D721Med (cell line): ENCODE measurements at places on chromosomes 16 and 17.

GRCh38 chr16:53611179-53611696, 92.4 kb downstream of the RPGRIP1L start:
- no peak for DNase-seq

GRCh38 chr17:79169366-79169765, 94.7 kb downstream of the ENGASE start:
- no peak for DNase-seq

DNA sequence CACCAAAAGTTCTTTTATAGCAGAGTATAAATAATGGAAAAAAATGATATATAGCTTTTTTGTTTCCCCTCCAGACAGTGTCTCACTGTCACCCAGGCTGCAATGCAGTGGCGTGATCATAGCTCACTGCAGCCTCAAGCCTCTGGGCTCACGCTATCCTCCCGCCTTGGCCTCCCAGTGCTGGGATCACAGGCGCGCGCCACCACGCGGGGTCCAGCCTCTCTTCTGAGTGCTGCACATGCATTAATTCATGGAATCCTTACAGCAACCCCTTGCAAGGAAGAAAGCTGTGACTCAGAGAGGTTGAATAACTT, 18.0 kb upstream of the ZNF629 start:
- DNase-seq = no peak

DNA sequence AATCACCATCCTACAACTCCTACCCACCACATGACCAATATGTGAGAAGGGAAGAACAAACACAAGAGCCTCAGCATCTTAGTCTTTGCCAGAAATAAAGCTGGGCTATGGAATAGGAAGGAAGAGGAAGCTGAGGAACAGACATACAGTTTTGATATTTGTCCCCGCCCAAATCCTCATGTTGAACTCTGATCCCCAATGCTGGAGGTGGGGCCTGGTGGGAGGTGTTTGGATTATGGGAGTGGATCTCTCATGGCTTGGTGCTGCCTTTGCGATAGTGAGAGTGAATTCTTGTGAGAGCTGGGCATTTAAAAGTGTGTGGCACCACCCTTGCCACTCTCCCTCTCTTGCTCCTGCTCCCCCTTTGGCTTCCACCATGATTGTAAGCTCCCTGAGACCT, 52.4 kb upstream of the NLK start:
- DNase-seq = no peak

- DNase-seq = no peak
These were observed 21.6 kb downstream of the GAA start for GRCh38 chr17:80122926-80123505.

DNA sequence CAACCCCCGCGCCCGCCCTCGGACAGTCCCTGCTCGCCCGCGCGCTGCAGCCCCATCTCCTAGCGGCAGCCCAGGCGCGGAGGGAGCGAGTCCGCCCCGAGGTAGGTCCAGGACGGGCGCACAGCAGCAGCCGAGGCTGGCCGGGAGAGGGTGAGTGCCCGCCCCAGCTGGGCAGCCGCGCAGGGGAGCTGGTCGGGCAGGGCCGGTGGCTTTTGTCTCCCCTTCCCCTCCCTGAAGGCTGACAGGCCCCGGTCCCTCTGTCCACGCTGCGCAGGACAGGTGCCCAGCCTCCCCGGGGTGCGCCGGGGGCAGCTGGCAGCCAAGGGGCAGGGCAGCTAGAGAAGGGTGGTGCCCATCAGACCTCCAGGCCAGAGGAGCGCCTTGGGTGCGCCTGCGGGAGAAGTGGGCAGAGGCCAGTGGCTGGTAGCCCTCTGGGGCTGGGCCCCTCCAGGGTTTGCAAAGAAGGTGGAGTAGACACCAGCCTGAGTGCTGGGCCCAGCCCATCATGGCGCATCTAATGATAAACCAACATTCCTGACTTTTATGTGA, 278 bp downstream of the ITGB4 start:
- no peak for DNase-seq

GRCh38 chr16:84663433-84664101, 15.3 kb downstream of the KLHL36 start:
- DNase-seq = no peak

GRCh38 chr17:17402558-17402957, 74.2 kb upstream of the MED9 start:
- no peak for DNase-seq

- DNase-seq = peak; percentile 77
These were observed 11.3 kb downstream of the TBX2 start for GRCh38 chr17:61411011-61411260.

DNA sequence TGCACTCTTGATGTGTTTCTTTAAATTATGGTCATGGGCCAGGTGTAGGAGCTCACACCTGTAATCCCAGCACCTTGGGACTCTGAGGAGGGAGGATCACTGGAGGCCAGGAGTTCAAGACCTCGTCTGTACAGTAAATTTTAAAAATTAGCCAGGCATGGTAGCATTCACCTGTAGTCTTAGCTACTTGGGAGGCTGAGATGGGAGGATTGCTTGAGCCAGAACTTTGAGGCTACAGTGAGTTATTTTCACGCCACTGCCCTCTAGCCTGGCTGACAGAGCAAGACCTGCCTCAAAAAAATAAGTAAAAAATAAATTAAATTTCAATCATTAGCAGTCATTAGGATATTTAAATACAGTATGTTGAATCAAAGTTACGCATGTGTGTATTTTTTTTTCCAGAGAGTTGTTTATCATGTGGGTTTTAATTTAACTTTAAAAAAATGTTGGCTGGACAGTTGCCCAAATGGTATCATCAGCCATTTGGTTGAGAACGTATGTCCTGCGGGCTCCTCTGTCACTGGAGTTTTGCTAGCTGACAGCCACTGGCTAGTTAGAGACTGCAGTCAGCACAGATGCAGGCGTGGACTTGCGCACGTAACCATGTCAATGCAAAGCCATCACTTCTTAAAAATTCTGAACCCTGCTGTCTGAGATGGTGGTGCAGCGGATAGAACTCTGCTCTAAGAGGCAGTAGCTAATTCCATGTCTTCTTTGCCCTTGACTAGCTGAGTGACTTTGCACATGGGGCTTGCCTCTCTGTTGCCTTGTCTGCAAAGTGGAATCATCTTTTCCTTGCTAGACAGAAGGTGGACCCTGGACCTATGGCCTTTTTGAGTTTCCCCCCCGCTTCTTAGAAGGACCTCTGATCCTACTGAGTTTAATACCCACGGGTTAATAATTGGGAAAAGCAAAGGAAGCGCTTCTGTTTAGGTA, 40.0 kb downstream of the MAPT start:
- no peak for DNase-seq

DNA sequence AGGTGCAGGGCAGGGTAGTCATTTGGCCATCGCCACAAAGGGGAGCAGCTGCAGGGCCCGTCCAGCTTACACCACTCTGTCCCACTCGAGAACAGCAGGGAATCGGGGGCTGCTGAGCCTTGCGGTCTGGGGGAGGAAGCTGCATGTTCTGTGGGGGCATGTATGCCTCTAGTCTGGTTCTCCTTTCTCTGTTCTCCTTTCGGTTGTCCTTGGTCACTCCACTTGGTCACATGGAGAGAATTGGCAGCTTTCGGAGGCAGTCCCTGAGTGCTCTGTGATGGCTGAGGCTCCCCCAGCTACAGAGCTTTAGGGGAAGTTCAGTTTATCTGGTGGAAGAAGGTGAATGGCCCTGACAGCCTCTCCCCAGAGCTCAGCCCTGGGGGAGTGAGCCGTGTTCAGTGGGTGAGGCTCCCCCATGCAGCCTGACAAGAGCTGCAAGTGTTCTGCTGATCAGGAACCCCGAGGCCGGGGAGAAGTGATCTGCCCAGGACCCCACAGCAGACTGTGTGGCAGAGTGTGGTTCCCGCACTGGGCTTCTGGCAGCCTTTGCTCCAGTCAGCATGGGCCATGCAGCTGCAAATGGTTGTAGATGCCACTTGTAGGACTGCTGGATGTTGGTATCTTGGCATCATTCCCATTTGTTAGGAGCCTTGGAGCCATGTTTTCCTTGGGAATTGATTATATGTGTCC, 22.3 kb upstream of the SMPD3 start:
- DNase-seq = no peak

GRCh38 chr17:33469911-33470310, 176.8 kb upstream of the ASIC2 start:
- no peak for DNase-seq

DNA sequence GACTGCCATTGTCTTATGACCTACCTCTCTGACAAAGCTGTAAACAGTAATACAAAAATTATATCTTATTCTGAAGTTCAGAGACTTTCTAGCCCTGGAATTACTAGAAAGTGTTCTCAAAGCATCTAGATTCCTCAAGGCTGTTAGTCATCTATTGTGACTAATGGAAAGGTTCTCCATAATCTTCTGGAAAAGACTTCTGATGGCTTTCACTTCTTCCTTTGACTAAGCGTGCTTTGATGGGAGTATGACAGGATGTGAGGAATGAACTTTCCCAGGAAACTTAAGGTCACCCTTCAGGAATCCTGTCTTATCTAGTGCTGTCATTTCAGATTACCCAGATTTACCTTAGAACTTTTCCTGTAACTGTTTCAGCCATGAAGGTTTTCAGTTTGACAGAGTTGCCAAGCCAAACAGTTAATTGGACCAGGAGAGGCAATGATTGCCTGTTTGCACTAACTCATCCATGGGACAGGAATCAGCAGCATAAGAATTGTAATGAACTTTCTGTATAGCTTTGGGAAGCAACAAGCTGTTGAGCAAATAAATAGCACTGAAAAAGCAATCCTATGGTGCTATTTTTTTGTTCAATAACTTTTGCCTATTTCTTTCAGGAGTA, 43.5 kb downstream of the AP2B1 start:
- DNase-seq = no peak

GRCh38 chr17:81648013-81648706, 8.2 kb downstream of the PDE6G start:
- no peak for DNase-seq

GRCh38 chr16:15502041-15502725, 67.8 kb downstream of the BMERB1 start:
- no peak for DNase-seq

GRCh38 chr16:9119795-9120194, 28.4 kb downstream of the HAPSTR1 start:
- DNase-seq = no peak

DNA sequence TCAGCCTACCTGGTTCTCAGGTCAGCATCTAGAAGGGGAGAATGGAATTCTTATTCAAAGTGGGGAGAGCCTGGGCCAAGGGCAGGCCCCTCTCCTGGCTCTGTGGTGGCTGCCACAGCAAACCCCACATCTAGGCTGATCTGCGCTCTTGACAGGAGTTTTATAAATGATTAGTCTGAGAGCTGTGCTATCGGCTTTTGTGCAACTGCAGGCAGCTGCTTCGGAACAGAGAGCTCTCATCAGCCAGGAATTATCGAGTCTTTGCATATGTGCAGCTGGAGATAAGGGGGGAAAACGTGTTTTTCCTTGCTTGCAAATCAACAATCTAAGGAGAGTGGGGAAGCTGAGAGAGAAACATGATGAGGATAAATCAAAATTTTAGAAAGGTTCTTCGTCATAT, 91.7 kb downstream of the HS3ST3A1 start:
- DNase-seq = no peak

DNA sequence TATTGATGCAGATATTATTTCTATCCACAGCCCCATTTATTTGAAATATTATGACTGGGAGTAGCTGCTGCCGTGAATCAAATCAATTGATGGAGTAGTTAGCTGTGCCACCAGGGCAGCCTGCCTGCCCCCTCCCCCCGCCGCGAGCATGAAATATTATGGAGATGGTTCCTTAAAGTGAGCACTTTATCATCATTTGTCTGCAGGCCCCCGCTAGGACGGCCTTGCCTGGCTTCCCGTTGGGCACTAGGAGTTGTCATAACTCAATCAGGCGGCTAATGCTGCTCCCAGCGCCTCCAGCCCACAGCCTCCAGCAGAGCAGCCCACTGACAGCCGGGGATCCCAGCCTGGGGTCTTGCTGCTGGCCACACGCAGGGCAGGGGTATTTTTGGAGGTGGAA, 173.9 kb downstream of the SALL1 start:
- DNase-seq = no peak

- DNase-seq = no peak
These were observed 321.1 kb downstream of the HS3ST3B1 start for GRCh38 chr17:14621826-14622614.

DNA sequence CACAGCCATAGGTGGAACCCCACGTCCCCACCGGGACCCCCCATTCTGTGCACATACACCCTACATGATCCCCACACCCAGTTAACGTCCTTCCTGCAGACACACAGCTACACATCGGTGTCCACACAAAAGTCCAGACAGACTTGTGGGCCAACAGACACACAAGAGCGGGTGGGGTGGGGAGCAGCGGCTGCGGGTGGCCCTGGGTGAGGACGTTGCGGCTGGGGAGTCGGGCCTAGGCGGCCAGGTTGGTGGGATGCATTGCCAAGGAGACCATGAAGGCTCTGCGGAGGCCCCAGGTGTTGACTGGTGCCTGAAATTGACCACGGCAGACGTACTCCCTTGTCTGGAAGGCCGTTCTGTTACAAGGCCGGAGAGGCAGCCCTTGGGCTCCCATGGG, 8.7 kb upstream of the DPEP1 start:
- no peak for DNase-seq

- DNase-seq = peak; percentile 71
These were observed at the start of gene LRRC75A for GRCh38 chr17:16491703-16492612. Gene LRRC75A (minus strand): TSS chr17:16492193. CDS start chr17:16491990, 203 bp downstream.

DNA sequence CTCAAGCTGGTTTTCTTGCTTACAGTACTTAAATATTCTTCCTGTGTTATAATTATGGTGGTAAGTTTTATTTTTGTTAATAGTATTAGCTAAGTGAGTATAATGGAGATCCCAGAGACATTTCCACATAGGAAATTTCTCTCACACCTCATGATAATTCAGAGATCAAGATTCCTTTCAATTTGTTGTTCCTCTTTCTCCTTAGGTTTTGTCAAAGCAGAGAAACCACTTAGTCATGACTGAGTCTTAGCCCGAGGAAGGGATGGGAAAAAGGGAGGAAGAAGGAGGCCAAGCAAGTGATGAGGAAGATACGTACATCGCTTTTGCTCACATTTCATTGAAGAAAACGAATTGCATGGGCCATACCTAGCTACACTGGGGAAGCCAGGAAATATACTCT, 18.4 kb downstream of the ESRP2 start:
- DNase-seq = no peak

- no peak for DNase-seq
These were observed 18.5 kb downstream of the NMRAL1 start for GRCh38 chr16:4455951-4456350.

GRCh38 chr16:85474621-85475217, 138.4 kb upstream of the GSE1 start:
- DNase-seq = no peak

DNA sequence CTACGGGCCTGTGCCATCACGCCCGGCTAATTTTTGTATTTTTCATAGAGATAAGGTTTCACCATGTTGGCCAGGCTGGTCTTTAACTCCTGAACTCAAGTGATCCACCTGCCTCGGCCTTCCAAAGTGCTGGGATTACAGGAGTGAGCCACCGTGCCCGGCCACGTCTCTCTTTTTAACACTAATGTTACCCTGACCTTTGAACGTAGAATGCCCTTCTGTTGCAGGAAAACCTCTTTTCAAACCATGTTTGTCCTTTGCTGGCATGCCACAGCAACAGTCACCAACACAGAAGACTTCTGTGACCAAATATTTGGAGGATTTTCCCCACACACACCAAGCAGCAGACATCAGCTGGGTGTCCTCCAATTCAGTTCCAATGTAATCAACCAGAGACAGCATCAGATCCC, 7.8 kb upstream of the HSD17B1 start:
- DNase-seq = no peak
